Mesenteric fat pad (tissue), 1 donor: ENCODE measurements at places on chromosomes 2 and 18. TPM values are rescaled to one million over a fixed set of nuclear protein-coding genes. Genes with fewer than 3 reads are reported as not detected.

DNA sequence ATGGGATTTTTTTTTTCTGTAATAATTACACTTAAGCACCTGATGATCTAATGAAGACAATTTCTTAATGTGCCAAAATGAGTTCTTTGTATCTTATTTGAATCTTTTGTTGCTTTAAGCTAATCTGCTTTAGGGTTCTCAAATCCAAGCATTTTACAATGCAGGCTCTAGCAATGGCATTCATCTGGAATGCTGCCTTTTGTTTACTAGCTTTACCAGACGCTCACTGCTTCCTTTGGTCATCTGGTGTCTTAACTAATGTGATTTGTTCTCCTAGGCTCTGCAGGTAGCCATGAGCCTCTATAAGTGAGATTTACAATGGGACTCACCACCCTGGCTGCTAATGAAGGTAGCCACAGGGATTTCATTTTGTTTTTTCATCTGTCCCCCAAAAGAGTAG is 100.3 kb downstream of the GREB1L start:
- DNase-seq: no peak

DNA sequence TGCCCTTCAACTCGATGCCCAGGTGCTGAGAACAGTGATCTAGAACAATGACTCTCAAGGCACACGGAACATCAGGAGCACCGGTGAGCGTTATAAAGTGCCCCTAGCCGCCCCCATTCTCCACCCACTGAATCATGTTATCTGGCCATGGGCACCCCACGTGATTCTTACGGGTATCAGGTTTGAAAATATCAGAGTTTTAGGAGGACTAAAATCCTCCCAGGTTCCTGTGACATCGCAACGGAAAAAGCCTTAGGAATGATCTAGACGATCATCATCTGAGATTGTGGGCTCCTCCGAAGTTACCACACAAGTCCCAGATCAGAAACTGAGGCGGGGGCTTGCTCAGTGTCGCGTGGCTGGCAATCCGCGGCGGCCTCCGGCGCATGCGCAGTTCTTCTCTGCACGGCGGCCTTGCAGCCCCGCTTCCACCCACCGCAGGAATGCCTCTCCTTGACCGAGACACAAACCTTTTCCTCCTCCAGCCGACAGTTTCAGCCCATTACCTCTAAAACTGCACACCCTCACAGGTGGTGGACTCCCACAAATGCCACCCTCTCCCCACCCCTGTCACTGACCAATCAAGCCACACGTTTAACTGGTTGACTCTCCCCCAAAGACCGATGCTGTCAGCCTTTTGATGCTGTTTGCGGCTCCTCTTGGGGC is 5.8 kb upstream of the MRPL33 start:
- no peak for DNase-seq

GRCh38 chr2:169065864-169066517 is 3.4 kb upstream of the DHRS9 start:
- DNase-seq: no peak

DNA sequence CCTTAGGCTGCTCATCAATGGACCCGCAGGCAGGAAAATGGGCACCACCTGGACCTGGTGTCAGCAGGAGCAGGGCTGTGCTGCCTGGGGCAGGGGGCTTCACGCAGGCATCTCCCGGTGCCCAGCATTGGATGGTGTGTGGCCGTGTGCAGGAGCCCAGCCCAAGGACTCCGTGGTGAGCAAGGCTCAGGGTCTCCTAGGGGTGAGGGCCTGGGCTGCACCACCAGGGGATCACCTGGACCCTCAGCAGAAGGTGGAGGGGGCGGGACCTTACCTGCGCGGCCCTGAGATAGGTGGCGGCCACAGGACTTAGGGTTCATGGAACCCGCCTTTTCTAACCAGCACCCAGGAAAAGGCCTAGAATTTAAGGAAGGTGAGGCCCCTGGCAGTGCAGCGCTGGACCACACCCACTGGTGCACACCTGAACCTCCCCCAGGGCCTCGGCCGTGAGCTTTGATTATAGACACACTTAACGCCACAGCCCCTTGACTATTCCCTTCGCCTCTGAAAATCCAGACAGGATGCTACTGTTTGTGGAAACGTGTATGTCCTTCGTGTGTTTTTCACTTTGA is 89.0 kb downstream of the TMEM18 start:
- no peak for DNase-seq

GRCh38 chr18:69326094-69326493 is 74.6 kb upstream of the DOK6 start:
- DNase-seq: no peak

- DNase-seq: no peak
Observed at GRCh38 chr2:177728920-177729319, 336.3 kb downstream of the AGPS start.

DNA sequence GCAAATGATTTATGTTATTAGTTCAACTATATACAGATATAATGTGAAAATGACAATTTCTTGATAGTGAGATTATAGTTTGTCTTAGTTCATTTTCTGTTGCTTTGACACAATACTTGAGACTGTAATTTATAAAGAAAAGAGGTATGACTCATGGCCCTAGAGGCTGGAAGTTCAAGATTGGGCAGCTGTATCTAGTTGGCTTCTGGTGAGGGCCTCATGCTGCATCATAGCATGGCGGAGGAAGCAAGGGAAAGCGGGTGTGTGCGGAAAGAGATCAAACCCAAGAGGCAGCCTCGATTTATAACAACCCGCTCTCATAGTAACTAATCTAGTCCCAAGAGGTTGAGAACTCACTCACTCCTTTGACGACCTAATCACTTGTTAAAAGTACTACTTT is 11.4 kb downstream of the PLEKHA3 start:
- DNase-seq: no peak

GRCh38 chr2:219998714-219999227 is 371.3 kb downstream of the SLC4A3 start:
- no peak for DNase-seq

- DNase-seq: no peak
Observed at GRCh38 chr2:172430678-172431077, 3.3 kb downstream of the ITGA6 start.

DNA sequence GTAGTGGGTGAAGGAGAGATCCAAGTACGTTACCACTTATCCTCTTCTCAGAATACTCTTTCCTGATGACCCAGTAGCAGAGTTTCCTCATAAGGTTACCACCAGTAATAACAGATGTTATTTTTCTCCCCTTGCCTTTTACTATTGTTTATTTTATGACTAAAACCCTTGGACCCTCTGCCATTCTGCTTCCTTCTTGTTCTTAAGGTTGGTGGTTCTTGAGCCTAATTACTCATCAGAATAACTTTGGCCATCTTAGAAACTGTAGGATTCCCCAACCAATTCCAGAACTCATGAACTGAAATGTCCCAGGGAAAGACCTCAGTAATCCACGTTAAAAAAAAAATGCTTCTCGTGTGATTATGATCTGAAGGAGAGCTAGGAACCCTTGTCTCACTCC is 64.9 kb downstream of the CHST9 start:
- no peak for DNase-seq

- no peak for DNase-seq
Observed at GRCh38 chr2:109402180-109402579, 211.6 kb downstream of the SEPTIN10 start.

- DNase-seq: no peak
Observed at GRCh38 chr2:187438455-187438854, 9.6 kb downstream of the CALCRL start.

- no peak for DNase-seq
Observed at GRCh38 chr18:56888978-56889377, 237.8 kb downstream of the WDR7 start.

DNA sequence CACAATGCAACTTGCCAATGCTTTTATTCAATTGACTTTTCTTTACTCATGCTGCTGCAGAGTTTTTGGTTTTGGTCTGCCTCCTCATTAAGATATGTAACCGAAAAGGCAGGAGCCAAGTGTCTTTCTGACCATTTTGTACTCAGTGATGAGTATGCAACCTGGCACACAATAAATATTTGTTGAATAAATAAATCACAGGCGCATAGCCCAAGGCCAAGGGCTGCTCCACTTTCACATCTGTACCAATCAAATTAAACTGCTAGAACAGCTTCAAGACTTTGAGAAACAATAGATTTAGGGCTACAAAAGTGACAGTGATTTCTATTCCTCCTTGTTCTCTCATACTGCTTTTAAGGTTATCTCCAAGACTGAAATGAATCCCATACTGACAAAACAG is 828.2 kb downstream of the RNF144A start:
- no peak for DNase-seq

DNA sequence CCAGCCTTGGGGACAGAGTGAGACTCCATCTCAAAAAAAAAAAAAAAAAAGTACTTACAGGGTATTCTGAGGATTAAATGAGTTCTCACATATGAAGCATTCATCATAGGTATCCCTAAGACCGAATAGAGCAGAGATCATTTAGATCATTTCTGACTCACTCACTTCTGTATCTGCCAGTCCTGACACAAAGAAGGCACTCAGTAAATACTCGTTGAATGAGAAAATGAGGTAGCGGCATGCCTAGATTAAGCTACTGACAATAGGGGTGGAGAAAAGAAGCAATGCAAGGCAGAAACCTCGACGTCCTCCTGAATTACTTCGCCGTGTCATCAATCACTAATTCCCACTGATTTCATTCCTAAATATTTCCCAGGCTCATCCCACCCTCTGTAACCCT is 103.8 kb downstream of the GREB1L start:
- DNase-seq: no peak

- DNase-seq: no peak
Observed at GRCh38 chr2:49616800-49617199, 462.5 kb upstream of the FSHR start.

DNA sequence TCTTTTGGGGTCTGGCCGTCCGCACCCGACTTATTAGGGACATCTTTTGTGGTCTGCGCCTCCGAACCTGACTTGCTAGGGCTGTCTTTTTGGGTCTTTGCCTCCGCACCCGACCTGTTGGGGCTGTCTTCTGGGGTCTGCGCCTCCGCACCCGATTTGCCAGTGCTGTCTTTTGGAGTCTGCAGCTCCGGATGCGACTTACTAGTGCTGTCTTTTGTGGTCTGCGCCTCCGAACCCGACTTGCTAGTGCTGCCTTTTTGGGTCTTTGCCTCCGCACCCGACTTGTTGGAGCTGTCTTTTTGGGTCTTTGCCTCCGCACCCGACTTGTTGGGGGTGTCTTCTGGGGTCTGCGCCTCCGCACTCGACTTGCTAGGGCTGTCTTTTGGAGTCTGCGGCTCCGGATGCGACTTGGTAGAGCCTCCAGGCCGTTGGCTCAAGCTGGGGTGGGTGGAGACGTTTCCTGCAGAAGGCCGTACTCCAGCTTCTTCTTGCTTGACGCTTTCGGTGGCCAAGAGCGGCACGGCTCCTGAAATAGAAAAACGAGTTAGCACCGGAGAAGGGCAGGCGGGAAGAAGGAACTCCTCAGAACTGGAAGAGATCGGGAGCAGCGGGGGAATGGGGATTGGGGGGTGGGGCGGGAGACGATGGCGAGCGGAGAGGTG is 498 bp downstream of the TGOLN2 start:
- DNase-seq: no peak

GRCh38 chr2:137775529-137775928 is 188.7 kb upstream of the HNMT start:
- DNase-seq: no peak

- DNase-seq: no peak
Observed at GRCh38 chr2:6881046-6881445, 3.5 kb downstream of the RSAD2 start.

DNA sequence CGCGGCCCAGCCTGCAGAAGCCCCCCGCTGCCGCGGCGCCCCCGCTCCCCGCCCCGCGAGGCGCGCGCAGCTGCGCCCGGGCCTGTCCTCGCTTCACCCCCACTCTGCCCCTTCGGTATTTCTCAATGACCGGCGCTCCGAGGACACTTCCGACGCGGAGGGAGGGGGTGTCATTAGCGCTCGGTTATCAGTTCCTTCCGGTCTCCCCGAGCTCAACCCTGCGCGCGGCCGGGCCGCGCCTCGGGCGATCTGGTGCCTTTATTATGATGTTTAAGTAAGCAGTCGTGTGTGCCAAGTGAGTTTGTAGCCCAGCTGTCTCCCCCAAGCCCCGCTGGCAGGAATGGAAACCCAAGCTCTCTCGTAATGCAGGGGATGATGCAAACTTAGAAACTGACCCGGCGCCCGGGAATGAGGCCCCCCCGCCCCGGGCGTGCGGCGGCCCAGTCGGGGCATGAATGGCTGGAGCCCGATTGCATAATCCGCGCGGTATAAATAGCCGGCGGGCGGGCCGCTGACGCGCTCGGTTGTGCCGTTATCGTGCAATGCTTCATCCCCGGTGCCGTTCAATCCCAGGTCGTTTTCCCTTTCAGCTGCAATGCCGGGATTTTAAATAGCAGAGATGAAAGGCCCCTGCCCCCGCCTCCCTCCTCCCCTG is 3.9 kb upstream of the SPRED2 start:
- peak; percentile 97 for DNase-seq

DNA sequence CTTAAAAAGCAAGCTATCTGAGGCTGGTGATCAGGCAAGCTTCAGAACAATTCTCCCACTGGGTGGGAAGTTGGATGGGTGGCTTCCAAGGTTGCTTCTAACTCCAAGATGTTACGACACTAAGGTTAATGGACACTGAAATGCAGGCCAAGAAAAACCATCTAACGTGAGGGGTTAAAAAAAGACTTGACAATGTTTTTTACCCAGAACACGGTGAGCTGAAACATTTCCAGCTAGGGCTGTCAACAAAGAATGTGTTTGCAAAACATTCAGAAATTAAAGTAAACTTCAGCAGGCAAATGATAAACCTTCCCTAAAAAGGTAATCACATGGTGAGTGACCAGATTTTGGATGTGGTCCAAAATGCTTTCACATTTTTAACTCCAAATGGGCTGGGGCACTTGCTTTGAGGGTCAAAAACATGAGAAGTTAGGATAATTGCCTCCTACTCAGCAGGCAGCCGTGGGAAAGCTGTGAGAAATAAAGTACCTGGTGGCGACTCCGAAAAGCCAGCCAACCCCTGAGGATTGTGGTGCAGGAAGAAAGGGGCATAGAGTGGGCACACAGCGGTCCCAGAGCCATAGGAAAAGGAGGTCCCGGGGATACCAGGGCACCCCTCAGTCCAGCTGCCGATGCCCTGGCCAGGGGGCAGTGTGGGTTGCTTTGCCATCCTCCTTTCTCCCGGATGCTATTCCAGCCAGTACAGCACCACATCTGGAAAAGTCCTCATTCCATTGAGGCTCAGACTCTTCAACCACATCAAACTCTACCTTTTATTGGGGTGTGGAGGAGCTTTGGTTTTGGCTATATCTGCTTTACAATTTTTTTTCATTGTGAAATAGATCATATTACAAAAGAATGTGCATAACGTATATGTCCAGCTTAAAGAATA is 90.0 kb upstream of the ATL2 start:
- DNase-seq: no peak

The TMEM87B gene
- 25.2 TPM for total RNA-seq

The SOWAHC gene
- total RNA-seq: 14.7 TPM

The FOXD4L1 gene
- not detected for total RNA-seq

The UGT1A5 gene
- total RNA-seq: not detected

The KLHL41 gene
- total RNA-seq: 0.55 TPM

The TUBA3E gene
- total RNA-seq: not detected

The ST8SIA5 gene
- total RNA-seq: 1.5 TPM

The C2orf74 gene
- total RNA-seq: 6.9 TPM

The MOGAT1 gene
- total RNA-seq: 0.74 TPM

The ARHGAP28 gene
- total RNA-seq: 9.1 TPM

The ALLC gene
- not detected for total RNA-seq

The TSHZ1 gene
- total RNA-seq: 20.9 TPM

The EML6 gene
- 2.4 TPM for total RNA-seq
